Fibroblast of upper back skin (primary cell): ENCODE measurements at places on chromosomes 12 and 14.

GRCh38 chr14:72614365-72614764, 279.5 kb downstream of the DPF3 start:
- no peak for DNase-seq

DNA sequence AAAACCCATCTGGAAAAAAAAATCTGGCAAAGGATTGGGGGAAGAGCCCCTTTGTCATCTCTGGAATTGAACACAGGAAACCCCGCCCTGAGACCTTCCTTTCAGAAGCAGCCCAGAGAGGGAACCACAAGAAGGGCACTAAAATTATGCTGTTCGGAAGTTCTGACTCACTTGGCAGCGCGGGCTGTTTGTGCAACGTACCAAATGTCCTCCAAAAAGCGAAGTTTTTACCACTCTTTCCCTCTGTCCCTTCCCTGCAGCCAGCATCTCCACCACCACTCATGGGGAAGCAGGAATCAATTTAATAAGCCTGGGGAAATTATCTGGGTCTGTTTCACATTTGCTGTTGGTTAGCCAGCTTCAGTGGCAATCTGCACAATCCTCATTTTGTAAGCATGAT, 3.2 kb upstream of the SYNE3 start:
- DNase-seq, result peak; percentile 87

DNA sequence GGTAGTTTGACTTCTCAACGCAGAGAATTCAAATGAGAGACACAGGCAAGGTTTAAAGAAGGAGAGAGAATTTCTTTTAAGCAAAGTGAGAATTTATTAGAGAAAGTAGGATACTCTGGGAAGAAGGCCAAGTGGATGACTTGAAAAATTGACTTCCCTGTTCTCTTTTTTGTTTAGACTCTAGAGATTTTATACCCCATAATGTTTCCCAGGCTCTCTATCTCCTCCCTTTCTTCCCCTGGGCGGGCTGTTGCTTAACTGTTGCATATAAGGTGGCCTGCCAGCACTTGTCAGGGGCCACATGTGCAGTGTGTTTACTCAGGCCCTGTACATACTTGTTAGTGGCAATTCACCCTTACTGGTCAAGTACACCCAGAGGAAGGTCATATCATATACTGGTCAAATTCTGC, 403.7 kb downstream of the SLC6A15 start:
- DNase-seq, result no peak

DNA sequence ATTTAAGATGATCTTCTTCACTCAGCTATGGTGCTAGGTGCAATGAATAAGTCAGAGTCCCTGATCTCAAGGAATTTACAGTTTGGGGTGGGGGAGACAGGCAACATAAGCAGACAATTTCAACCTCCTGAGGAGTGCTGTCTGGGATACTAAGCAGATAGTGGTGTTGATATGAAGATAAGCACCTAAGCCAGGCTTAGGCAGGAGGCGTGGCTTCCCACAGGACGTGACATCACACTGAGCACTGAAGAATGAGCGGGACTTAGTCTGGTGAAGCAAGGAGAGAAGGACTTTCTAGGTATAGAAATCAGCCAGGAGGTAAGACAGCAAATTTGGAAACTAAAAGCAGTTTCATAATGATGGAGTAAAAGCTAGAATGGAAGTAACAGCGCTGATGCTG, 6.8 kb downstream of the PRPH start:
- no peak for DNase-seq

GRCh38 chr12:106893451-106893850, 62.3 kb upstream of the TMEM263 start:
- no peak for DNase-seq

GRCh38 chr12:43551971-43552559, at the start of gene ADAMTS20:
ADAMTS20 (minus strand) TSS chr12:43552203; CDS start chr12:43551921, 282 bp downstream.
- DNase-seq, result peak; percentile 20

- DNase-seq, result no peak
Observed at GRCh38 chr12:72523754-72524153, 251.6 kb downstream of the TRHDE start.

DNA sequence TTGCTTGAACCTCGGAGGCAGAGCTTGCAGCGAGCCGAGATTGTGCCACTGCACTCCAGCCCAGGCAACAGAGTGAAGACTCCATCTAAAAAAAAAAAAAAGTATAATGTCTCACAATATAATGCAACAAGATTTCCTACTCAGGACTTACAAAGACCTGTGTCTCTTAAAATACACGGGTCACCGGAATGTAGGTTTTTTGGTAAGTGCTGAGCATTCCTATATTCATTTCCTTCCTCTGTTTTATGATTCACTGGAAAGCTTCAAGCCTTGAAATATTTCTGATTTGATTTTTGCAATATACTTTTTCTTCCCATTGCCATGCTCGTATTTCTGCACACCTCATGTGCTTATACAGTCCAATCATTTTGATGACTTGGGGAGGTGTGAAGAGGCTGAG, 245.8 kb downstream of the FBXL14 start:
- DNase-seq, result peak; percentile 49
